Subcutaneous adipose tissue (tissue), 4 donors: ENCODE measurements at places on chromosomes 7 and 10. TPM values are rescaled to one million over a fixed set of nuclear protein-coding genes. Genes with fewer than 3 reads are reported as not detected.

Gene LEP
- total RNA-seq = 456 TPM

Gene SPDYE6
- total RNA-seq = not detected

Gene C10orf67
- total RNA-seq = not detected

Gene PAX4
- not detected for total RNA-seq

Gene PDZD8
- total RNA-seq = 33.0 TPM

Gene ADAM12
- total RNA-seq = 16.3 TPM

Gene TCAF1
- total RNA-seq = 41.6 TPM

Gene LIPN
- not detected for total RNA-seq

Gene SKIDA1
- 2.6 TPM for total RNA-seq
